ENCODE measurements at places on chromosomes 11 and 22.

DNA sequence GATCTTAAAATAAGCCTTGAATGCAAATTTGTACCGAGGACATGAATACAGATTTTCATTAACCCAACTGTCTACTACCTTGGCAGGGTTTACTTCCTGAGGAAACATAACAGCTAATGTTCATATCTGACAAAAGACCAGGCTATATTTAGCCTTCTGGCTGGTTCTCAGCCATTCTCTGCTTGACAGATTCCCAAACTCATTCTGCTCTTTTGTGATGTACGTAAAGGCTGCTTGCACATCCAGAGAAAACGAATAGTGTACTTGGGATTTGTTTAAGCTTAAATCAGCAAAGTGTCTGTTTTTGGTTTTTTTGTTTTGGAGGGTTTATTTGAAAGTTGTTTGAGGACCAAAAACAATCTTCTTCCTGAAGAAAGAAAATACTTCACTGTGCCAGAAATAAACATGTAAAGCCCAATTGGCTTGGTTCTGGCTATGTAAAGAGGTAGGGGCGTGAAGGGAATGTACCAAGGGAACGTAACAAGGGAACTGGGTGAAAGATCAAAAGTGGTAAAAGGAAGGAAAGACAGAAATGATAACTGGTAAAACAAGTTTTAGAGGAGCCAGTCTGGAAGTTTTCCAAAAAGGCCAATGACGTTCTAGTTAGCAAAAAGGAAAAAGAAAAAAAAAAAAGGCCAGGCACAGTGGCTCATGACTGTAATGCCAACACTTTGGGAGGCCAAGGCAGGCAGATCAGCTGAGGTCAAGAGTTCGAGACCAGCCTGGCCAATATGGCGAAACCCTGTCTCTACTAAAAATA lies 21.4 kb upstream of the CRTAM start:
- no peak for DNase-seq

- DNase-seq, result no peak
Measured at GRCh38 chr22:44460691-44461375, 37.2 kb downstream of the RTL6 start.

- DNase-seq, result no peak
Measured at GRCh38 chr11:118921929-118922744, 3.6 kb downstream of the BCL9L start.

- no peak for DNase-seq
Measured at GRCh38 chr22:19576460-19577421, 52.5 kb upstream of the CLDN5 start.

DNA sequence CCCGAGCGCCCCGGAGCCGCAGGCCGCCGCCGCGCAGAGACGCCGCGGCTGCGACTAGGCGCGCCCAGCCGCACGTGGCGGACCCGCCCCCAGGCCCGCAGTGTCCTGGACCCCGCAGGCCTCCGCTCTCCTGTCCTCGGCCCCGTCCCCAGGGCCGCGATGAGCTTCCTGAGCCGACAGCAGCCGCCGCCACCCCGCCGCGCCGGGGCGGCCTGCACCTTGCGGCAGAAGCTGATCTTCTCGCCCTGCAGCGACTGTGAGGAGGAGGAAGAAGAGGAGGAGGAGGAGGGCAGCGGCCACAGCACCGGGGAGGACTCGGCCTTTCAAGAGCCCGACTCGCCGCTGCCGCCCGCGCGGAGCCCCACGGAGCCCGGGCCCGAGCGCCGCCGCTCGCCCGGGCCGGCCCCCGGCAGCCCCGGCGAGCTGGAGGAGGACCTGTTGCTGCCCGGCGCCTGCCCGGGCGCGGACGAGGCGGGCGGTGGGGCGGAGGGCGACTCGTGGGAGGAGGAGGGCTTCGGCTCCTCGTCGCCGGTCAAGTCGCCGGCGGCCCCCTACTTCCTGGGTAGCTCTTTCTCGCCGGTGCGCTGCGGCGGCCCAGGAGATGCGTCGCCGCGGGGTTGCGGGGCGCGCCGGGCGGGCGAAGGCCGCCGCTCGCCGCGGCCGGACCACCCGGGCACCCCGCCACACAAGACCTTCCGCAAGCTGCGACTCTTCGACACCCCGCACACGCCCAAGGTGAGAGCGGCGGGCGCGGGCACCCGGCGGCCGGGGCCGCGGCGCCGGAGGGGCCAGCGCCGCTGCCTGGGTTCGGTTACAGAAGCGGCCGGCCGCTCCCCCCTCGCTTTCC lies 528 bp downstream of the WEE1 start:
- no peak for DNase-seq

- DNase-seq, result no peak
Measured at GRCh38 chr11:83827940-83828554, 541.9 kb upstream of the CCDC90B start.

GRCh38 chr22:46105494-46106278 lies 44.6 kb upstream of the PPARA start:
- no peak for DNase-seq

DNA sequence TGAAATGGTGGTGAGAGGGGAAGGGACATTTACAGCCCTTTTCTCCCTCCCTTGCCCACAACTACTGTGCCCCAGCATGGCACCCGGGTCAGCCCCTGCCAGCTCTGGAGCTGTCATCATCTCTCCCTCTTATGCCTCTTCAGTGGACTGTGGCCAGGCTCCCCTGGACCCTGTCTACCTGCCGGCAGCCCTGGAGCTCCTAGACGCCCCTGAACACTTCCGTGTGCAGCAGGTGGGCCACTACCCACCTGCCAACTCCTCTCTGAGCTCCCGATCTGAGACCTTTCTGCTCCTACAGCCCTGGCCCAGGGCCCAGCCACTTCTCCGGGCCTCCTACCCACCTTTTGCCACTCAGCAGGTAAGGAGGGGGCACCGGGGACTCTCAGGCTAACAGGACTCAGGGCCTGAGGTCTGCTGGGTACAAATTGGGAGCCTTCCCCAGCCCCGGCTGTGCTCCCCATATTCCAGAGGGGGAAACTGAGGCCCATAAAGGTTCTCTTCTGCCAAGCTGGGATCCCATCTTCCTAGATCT lies 2.9 kb downstream of the TMEM132A start:
- DNase-seq, result no peak

DNA sequence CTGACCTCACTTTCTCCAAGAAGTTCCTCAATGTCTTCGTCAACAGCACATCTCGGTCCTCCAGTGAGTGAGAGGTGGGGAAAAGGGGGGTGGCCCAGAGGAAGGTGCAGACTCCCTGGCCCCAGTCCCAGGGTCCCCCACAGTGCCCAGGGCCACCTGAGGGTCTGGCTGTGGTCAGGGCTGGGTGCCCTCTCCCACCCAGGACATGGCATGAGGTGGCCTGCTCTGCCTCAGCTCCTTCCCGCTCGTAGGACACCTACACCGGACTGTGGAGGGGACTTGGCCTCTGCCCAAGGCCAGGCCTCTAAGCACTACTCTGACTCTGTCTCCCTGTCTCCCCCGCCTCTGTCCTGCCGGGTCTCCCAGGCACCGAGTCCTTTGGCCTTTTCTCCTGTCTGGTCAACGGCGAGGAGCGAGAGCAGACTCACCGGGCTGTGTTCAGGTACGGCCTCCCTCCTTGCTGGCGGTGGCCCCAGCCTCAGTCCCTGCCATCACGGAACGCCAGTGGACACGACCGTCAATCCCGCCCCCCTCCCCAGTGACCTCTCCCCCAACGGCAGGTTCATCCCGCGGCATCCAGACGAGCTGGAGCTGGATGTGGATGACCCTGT lies 4.5 kb downstream of the MAPK8IP2 start:
- DNase-seq, result no peak

DNA sequence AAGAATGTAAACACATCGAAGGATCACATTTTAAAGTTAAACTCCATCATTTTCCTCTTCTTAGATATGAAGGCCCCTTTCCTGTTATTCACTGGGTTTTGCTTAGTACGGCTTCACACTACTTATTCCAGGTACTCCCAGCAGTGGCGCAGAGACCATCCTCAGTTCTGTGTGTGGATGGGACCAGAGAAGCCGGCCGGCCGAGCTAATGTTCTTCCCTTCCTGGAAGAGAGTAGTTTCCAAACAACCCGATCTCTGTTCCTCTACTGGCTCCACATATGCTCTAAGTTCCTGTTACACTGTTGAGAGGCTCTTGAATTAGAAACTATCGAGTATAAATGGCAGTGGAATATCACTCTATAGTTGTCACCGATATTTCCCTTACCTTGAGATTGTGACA lies 684 bp upstream of the NFRKB start:
- no peak for DNase-seq

DNA sequence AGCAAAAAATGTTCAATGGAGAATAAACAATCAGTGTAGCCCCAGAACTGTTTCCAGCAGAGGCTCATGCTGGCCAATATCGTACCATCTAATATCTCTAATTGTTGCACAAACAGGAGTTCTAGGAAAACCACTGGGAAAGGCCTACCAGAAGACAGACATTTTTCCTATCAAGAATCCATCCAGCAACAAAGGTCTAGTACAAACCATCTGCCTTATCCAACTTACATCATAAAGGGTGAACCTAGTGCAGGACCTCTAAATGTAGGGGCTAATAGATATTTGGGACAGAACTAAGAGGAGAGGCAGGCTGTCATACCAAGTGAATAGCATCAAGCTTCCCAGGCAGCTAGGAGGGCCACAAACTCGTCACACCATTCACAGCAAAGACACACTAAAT lies 18.7 kb downstream of the PAX6 start:
- no peak for DNase-seq

DNA sequence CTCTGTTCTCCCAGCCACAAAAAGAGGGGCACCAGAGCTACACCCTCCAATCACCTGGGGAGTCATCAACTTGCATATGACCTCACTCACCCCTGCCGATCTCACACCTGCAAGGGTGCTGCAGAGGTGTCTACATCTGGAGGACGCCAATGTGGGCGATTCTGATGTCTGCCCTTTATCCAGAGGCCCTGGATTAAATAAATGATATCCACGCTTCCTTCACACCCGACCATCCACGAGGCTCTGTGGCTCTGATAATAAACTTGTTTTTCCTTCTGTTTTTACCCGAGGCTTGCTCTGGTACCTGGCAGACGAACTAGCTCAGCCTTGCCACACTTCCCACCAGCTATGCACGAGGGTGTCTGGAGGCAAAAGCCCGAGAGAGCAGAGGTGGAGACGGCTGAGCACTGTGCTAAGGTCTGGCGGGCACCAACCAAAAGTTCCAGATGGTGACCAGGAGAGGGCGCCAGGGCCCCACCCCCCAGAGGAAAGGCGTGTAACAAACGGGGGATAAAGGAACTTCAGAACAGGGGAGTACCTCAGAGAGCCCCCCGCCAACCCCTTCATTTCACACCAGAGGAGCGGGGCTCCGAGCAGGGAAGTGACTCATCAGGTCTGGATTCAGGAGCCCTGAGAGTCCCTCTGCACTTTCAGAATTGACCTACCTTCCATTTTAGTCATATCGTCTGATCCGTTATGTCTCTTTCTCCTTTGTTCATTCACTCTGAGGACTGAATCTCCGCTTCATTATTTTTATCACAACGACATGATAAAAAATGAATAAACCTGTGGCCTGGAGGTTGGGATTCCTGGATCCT lies 13.5 kb downstream of the SCN3B start:
- DNase-seq, result no peak

- DNase-seq, result no peak
Measured at GRCh38 chr11:115905341-115906000, 401.3 kb upstream of the CADM1 start.

DNA sequence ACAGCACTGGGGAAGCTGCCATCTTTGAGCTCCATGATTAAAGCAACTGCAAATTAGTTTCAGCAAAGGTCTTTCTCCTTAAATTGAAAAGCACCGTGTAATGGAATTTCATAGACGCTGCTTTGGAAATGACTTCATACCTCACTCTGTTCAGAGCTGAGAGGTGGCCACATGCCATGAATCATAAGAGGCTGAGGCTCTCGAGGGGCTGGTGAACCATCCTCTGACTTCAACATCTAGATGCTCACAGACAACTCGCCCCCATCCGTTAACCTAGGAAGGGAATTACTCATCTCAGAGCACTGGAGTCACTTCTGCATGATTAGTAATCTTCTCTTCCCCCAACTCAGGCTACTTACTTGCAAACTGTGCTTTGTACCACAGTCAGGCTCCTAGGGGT lies 122.3 kb downstream of the RCN1 start:
- DNase-seq, result no peak

DNA sequence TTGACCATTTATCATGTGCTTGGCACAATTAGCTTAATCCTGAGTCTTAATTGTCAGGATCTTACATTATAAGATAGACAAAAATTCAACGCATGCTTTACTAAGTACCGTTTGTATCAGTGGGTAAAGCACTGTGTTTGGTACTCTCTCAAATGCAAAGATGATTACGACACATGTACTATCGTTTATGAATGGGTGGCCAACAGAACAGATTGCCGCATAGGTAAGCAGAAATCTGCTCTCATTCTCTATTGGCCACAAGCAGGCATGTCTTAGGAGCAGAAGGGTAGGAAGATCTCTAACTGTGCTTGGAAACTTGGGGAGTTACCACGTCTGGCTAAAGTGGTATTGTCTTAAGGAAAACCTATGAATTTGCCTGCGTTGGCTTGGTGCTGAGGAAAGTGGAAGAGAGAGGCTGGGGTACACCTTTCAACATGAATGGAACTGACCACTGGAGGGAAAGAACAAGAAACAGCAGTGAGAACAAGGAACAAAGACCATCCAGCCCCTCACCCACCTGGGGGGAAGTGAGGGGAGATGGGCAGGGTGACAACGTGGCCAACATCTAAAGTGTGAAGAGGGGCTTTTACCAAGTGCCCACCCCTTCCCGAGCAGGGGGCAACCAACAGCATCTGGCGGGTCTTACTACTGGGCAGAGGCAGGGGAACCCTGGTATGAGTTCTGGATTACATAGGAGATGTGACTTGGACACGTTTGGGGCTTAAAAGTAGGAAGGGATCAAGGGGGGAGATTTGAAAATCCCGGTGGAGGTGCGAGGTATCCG lies 1.0 kb upstream of the TUBA8 start:
- no peak for DNase-seq

GRCh38 chr22:48945621-48946458 lies 881.8 kb downstream of the BRD1 start:
- DNase-seq, result no peak

DNA sequence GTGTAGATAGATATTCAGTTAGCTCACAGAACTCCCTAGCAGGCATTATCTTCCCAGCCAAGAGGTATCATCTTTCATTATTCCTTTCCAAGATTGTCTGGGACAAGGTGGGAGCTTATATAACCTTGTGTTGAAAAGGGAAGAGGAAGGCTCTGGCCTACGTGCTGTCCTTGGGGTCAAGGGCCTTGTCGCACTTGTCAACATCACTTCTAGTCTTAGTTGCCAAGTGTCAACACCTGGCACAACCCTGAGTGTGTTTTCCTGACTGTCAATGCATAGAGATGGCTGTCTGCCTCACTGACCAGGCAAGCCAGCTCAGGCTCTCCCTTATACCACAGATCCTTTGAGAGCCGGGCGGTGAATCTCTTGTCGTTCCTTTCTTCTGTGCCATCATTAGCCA lies 331.9 kb downstream of the CNTN5 start:
- DNase-seq, result no peak

DNA sequence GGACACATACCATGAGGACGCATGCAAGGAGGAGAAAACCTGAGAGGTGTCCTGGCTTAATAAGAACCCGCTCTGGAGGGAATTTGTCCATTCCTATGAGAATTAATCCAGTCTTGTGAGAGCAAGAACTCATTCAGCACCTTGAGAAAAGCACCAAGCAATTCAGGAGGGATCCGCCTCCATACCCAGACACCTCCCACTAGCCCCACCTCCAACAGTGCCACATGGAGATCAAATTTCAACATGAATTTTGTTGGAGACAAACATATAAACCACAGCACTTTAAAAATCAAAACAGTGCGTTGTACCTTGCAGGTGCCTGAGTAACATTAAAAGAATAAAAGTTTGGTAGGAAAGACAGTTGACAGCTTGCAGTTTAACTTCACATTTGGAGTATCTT lies 11.4 kb downstream of the UBE4A start:
- no peak for DNase-seq

Data from cortex of kidney (tissue), 1 donor.